ENCODE measurements at places on chromosomes 7 and 10. TPM values are rescaled to one million over a fixed set of nuclear protein-coding genes. Genes with fewer than 3 reads are reported as not detected.

The CALD1 gene
- total RNA-seq = 138 TPM

The TSPAN14 gene
- 152 TPM for total RNA-seq

The OR2A25 gene
- not detected for total RNA-seq

The ABCB1 gene
- total RNA-seq = 0.22 TPM

The ANXA8 gene
- total RNA-seq = 30.3 TPM

The PDE6C gene
- total RNA-seq = not detected

The PGAM2 gene
- total RNA-seq = not detected

The GATA3 gene
- 3.9 TPM for total RNA-seq

The CLCN1 gene
- total RNA-seq = not detected

The TBXAS1 gene
- total RNA-seq = 14.3 TPM

The FRMD4A gene
- 3.3 TPM for total RNA-seq

The MYH16 gene
- total RNA-seq = 0.32 TPM

The SERPINE1 gene
- 1,665 TPM for total RNA-seq

The GRID2IP gene
- total RNA-seq = not detected

The NCF1 gene
- total RNA-seq = 0.29 TPM
